ENCODE measurements at places on chromosomes 2 and 18. TPM values are rescaled to one million over a fixed set of nuclear protein-coding genes. Genes with fewer than 3 reads are reported as not detected.

DNA sequence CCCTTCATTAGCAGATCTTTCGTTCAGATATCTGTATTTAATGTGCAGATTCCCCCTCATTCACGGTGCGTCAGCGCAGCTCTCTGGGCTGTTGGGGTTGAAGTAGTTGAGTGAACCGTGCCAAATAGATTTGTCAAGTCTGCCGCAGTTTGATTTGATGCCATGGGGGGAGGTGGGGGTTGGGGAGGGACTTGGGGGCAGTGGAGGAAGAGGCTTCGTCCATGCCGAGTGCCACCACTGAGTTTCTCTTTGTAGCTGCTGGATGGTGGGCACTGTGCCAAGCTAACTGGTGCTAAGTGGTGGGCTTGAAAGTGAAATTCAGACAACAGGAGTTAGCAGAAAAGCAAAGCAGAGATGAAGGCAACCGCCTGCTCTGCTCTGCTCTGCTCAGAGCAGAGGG lies 47.9 kb downstream of the NRP2 start:
- no peak for DNase-seq

- no peak for DNase-seq
Measured at GRCh38 chr2:70943205-70943871, 7.6 kb downstream of the ATP6V1B1 start.

- no peak for DNase-seq
Measured at GRCh38 chr2:216474925-216475670, 23.5 kb upstream of the RPL37A start.

DNA sequence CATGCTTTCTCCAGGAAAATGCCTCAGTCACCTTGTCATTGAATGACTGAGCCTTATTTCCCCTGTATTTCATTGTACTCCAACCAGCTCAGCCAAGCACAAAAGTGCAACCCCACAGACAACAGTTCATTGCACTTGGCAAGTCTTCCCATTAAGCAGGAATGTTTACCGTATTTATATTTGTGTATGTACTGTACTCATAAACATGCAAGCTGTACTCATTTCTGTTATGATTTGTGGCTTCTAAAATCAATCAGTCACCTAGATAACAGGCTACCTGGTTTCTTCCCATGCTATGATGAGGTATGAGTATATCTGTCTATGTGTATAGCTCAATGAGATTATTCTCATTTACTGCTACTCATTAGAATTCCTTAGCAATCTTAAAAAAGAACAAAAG lies 505.5 kb upstream of the FAM98A start:
- DNase-seq, result peak; percentile 79

Gene NCKAP5
- total RNA-seq, result 0.26 TPM

Gene BUB1
- 1.3 TPM for total RNA-seq

Gene LIPG
- 9.5 TPM for total RNA-seq

Gene ALK
- not detected for total RNA-seq
